CD4-positive, alpha-beta T cell treated with Interferon alpha-2 for 1 hour (primary cell): ENCODE measurements at places on chromosomes 1 and 21.

GRCh38 chr21:44739316-44739715, 27.9 kb upstream of the TSPEAR start:
- DNase-seq, result no peak

GRCh38 chr1:224456637-224456953, 22.0 kb upstream of the WDR26 start:
- DNase-seq, result no peak

DNA sequence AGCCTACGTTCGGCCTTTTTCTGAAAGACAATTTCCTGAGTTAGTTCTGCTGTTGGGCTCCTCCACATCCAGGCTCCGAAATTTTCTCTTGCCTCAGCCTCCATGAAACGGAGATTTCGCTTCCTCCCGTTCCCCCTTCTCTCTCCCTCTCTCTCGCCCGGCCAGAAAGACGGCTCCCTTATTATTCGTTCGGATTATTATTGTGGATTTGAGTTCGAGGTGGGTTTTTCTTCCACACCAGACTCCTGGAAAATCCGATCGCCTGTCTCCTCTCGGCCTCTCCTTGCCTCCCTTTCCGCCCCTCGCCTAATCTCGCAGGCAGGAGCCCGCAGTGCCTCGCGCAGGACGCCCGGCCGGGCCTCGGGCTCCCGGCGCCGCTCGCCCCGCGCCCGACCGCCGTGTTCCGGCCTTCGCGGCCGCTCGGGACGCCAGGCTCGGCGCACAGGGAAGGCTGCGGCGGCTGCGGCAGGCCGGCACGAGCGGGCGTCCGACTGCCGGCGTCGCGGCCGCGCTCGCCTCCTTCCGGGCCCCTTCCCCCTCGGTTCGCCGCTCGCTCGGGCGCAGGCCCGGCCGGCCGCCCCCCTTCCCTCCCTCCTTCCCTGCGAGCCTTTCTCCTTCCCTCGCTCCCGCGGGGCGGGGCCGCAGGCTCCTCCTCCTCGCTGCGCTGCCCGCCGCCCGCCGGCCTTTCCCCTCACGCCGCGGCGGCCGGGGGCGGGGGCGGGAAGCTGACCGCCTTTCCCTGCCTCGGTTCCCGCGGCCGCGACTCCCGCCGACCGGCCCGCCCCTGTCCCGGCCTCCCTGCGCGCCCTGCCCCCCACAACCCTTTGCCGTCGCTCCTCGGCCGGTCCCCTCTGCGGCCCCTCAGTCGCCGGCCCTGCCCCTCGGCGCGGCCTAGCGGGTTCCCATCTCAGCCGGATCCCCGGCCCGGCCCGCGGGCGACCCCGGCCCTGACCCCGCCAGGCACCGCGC, at the start of gene ARHGEF11:
Gene ARHGEF11 (minus strand): TSS at position 493 of the 969 bp plus-strand sequence. CDS start 1,412 bp downstream, outside the sequence.
- DNase-seq, result peak; percentile 36

DNA sequence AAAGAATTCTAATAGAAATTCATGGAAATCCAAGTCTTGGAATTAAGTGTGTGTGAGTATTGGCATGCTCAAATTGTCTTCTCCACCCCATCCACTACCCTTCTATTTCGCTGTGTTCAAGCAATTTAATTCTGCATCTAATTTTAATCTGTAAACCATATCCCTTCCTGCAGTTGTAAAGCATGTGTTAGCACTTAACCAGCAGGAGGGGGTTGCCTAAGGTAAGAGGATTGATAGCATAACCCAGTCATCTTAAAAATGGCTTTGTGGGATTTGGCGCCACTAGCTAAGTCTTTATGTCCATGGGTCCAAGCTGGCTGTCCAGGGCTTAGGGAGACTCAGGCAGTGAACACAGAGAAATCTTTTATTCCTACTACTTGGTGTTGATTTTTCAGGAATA, 210.3 kb downstream of the PTPRC start:
- no peak for DNase-seq

GRCh38 chr1:145997718-145998023, 1.3 kb upstream of the TXNIP start:
- no peak for DNase-seq

DNA sequence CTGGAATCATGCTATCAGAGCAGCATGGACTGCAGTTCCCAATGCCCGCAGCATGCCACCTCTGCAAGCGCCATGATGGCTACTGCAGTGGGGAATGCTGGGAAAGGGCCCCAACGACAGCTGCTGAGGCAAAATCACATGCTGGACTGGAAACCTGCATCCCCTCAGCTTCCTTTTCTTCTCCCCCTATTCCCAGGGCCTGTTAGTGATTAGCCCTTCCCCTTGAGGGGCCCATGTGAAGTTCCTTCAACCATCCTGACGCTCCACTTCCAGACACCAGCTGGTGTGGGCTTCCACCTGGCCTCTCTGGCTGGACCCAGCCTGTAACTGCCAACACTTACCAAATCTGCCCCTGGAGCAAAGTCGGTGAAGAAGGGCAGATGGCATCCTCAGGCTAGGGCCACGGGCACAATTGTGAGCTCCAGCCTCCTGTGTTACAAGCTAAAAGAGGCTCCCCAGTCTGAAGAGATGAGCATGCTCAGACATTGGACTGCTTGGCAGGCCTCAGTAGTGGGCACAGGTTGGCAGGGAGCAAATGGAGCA, 22.1 kb upstream of the SDC3 start:
- DNase-seq, result no peak

DNA sequence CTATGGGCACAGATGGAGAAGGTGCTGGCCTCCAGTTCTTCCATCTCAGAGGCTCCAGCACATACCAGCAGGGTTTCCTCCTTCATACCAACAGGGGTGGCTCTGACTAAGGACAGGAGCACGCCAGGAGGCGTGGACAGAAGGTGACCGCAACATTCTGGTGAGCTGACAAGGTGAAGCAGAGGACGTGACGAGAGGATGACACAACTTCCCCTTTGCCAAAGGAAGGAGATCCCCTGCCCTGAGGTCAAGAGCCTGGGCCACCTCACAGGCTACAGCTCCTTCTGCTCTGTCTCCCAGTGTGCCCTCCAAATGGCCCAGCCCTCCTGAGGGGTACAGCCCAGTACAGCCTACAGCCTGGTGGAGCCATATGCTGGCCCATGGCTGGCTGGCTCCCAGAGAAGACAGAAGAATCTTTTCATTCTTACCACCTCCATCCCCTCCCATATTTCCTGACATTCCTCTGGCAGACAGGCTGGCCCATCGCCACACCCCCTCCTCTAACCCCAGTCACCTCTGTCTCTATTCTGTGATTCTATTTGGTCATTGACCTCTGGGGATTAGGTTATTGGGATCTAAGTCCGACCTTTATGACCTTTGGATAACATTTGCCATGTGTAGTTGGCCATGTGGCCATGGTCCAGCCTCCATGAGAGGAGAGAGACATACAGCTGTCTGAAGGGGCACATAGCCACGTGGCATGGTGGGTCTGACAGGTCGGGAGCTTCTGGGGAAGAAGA, 5.1 kb upstream of the LAMB3 start:
- DNase-seq, result peak; percentile 82

GRCh38 chr1:164587617-164588501, 28.9 kb downstream of the PBX1 start:
- no peak for DNase-seq

- DNase-seq, result no peak
These were observed 57.9 kb upstream of the CR2 start for GRCh38 chr1:207396168-207396746.

- no peak for DNase-seq
These were observed 15.9 kb downstream of the PTPRF start for GRCh38 chr1:43546388-43547100.

- no peak for DNase-seq
These were observed 35.8 kb upstream of the PLXNA2 start for GRCh38 chr1:208279826-208280588.
